WERI-Rb-1 (cell line): ENCODE measurements at places on chromosomes 7 and 10.

GRCh38 chr10:116621934-116622655 lies 1.3 kb downstream of the PNLIPRP2 start:
- no peak for DNase-seq

GRCh38 chr7:156327474-156327873 lies 313.1 kb upstream of the RNF32 start:
- DNase-seq = no peak

GRCh38 chr10:11345224-11346054 lies 266.0 kb downstream of the USP6NL start:
- no peak for DNase-seq

GRCh38 chr7:126052229-126052628 lies 1122.6 kb upstream of the POT1 start:
- no peak for DNase-seq

DNA sequence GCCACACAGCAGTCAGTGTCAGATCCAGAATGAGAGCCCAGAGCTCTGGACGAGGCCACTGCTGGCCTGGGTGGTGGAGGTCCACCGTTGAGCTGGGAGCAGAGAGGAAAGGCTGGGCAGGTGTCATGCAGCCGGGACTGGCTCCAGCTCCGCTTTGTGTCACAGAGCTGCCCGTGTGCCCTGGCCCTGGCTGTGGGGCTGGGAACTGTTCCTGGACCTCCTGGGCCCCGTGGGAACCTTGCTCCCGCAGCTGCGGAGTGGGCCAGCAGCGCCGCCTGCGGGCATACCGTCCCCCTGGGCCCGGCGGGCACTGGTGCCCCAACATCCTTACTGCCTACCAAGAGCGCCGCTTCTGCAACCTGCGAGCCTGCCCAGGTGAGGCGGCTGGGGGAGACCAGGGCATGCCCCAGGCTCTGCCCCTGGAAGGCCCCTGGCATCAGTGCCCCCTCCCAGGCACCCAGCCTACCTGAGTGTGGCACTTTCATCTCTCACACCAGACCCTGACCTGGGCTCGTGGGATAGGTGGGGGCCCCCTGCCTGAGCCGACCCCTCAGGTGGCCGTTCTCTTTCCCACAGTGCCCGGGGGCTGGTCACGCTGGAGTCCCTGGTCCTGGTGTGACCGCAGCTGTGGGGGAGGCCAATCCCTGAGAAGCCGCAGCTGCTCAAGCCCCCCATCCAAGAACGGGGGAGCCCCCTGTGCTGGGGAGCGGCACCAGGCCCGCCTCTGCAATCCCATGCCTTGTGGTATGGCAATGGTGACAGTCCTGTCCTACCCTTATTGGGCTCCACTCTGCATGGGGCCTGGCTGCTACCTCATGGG lies 18.8 kb upstream of the ZNF862 start:
- no peak for DNase-seq

GRCh38 chr10:31745612-31746376 lies 182.8 kb downstream of the ARHGAP12 start:
- no peak for DNase-seq

DNA sequence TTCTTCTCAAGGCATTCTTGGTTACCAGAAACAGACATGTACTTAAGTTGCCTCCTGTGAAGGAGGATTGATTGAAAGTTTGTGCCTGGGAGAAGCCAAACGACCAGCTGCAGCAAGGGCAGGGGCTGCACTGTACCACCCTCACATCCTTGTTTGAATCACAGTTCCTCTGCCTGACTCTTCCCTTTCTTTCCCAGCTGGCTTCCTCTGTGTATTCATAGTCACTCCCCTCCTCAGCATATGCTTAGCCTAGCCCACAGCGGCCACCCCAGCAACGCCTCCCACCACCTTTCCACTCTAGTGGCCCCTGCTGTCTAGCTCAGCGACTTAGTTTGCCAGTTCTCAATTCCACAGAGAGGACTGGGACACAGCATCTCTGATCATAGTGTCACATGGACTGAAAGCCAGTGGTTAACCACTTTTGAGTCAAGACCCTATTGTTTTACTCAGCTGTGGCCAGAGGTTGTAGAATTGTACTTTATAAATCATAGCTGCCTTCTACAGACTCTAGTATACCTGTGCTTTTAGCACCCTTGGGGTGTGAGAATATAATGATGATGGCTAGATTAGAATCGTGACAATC lies 643.0 kb downstream of the SUGCT start:
- DNase-seq = no peak

DNA sequence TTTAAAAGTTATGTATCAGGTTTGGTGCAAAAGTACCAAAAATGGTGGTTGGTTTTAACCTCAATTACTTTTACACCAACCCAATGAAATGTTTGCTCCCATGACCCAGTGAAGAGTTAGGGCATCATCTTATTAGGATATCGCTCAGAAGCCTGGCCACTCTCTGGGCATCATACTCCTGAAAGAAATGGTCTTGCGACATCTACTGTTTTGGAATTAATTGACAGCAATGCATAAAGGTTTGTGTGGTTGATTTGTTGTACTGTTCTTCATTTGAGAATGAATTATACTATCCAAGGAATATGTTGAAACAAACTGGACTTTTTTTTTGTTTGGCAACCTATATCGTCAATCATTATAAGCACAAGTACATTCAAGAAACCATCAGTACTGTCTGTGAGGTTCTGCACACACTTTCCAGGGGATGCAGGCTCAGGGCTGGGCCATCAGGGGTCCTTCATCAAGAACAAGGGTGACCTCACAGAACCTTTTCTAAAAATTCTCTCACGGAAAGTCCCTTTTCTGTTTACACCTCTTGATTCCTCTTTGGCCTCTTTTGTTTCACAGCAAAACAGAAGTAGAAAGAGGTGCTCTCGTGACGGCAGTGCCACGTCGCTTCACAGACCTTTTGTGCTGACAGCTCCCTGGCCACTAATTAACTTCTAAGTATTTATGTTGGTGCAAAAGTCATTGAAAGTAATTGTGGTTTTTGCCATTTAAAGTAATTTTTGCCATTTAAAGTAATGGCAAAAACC lies 117.2 kb upstream of the KLF6 start:
- no peak for DNase-seq

DNA sequence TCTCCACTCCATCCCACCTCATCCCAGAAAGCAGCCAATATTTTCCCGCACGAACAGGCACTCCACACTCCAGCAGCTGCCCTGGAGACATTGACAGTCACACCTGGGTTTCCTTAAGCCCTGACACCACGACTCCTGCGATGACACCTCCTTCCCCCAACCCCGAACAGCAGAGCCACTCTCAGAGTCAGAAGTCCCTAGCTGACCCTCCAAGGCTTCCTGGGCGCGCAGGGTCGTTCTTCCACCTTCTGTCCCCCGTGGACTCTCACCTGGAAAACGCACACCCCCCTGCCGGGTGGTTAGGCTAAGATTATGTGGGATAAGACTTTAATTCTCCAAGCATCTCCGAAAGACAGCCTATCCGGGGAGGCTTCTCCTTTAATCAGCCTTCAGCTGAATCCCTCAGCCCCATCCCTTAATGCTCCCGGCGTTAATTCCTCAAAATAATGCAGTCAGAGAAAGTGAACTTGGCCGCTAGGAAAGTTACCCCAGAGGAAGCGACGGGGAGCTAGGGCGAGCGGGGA lies 1.1 kb downstream of the DENND11 start:
- DNase-seq = peak; percentile 76

- no peak for DNase-seq
Measured at GRCh38 chr10:131277969-131278368, 33.6 kb downstream of the TCERG1L start.

GRCh38 chr7:129495987-129496386 lies 6.3 kb upstream of the SMKR1 start:
- DNase-seq = no peak

DNA sequence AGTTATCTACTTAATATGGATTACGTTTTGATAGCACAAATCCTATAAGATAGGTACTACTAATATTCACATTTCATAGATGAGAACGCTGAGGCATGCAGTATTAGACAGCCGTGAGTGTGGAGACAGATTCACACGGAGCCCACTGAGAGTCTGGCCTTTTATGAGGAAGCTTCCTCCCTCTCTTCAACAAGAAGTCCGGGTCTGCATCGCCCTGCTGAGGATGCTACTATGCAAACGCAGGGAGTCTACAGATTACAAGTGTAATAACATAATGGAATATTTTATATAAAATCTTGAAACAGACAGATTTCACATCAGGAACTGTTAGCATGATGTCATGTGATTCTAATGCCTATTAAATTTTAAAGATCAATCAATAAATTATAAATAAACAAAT lies 255.9 kb upstream of the GLI3 start:
- DNase-seq = no peak

DNA sequence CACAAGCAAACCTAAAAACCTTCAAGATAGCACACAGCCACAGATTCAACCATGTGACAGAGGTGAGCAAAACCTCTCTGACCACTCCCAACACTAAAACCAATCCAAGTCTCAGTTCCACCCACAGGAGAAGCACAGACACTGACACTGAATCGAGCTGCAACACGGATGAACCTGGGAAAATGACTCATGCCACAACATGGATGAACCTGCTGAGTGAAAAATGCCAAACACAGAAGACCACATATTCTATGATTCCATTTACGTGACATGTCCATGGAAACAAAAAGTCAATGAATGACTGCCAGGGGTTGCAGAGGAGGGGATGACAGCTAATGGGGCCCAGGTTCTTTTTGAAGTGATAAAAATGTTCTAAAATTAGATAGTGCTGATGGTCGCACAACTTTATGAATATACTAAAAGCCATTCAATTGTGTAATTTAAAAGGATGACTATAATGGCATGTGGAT lies 22.0 kb downstream of the CYTH3 start:
- no peak for DNase-seq

DNA sequence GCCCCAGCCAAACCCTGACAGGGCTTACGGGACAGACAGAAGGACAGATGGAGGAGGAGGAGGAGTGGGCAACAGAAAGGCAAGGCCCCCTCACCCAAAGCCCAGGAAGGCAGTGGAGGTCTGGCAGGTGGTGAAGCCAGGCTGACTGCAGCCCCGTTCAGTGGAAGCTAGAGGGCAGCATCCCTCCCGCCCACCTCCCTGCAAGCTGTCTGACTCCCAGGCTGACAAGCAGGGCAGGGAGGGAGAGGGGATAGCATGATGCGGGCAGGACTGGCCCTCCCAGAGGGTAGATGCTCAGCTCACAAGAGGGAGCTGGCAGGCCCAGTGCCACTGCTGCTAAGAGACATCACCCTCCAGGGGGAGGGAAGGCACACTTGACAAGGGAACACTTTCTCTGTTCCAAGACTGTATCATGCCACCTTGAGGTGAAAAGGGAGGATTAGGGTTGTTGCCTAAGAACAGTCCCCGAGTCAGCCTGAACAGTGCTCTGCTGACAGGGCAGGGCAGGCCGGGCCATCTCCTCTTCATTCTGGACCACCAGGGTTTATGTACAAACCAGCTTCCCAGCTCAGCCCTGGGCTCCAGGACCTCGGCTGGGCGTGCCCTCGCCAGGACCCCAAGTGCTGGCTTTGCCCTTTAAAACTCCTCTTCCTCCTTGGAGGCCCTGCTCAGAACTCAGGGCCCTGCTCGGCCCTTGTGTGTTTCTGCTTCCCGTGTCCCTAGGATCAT lies 61.8 kb downstream of the RASGEF1A start:
- DNase-seq = peak; percentile 79

- DNase-seq = no peak
Measured at GRCh38 chr10:119113751-119114732, 10.1 kb downstream of the DENND10 start.

DNA sequence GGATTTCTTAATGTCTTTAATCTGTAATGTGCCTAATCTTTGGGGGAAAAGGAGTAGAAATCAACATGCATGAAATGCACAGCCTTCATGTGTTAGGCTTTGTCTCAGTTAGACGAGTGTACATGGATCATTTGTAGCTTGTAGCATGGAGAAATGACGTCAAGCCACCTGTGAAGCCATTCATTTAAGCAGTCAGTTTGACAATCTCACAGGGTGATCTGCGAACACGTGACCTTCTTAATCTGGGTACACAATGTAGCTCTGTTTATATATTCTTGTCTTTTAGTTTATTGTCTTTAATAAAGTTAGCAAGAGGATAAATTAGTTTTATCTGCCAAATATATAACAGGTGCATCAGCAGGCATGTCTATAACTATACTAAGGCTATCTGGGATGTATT lies 351.9 kb upstream of the LRGUK start:
- no peak for DNase-seq

GRCh38 chr10:19931894-19932590 lies 115.8 kb downstream of the PLXDC2 start:
- no peak for DNase-seq

GRCh38 chr10:105150259-105150880 lies 509.3 kb downstream of the SORCS3 start:
- no peak for DNase-seq

DNA sequence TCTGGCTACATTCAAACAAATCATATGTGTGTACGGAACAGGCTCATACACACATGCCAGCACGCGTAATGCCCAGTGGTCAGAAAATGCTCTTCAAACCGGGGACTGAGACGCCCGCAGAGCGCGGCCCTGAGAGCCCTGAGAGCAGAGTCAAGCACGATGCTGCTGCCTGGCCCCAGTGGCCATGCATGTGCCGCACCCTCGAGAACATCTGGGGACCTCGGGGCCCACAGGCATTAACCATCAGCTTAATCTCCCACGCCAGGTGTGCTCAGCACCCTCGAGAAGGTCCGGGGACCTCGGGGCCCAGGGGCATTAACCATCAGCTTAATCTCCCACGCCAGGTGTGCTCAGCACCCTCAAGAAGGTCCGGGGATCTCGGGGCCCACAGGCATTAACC lies 163.1 kb downstream of the PTPRN2 start:
- DNase-seq = peak; percentile 3

GRCh38 chr10:48493083-48493871 lies 111.6 kb downstream of the ARHGAP22 start:
- no peak for DNase-seq

GRCh38 chr7:155291045-155291530 lies 6.6 kb upstream of the INSIG1 start:
- no peak for DNase-seq

- DNase-seq = no peak
Measured at GRCh38 chr10:129605986-129606518, 139.0 kb downstream of the MGMT start.

DNA sequence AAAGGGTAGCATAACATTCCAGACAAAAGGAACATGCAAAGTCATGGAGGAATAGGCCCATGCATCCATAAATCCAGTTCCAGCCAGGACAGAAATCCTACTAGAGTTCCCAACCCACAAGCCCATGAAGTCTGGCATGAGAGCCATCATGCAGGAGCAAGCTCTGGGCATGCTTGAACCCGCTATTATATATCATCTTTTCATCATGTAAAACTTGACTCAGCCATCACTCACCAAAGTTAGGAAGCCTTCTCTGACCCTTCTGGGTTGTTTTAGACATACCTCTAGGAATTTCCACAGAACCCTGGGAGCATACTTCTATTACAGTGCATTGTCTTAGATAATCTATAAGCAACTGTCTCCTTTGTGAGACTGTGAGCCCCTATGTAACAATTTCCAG lies 293.0 kb upstream of the NPSR1 start:
- no peak for DNase-seq

- DNase-seq = no peak
Measured at GRCh38 chr10:122774231-122774630, 71.4 kb downstream of the CUZD1 start.

GRCh38 chr10:110151467-110151866 lies 55.9 kb upstream of the MXI1 start:
- DNase-seq = peak; percentile 72
